Fibroblast of villous mesenchyme (primary cell): ENCODE measurements at places on chromosomes 5 and 9. TPM values are rescaled to one million over a fixed set of nuclear protein-coding genes. Genes with fewer than 3 reads are reported as not detected.

The ADRA1B gene
- under 0.01 and 0.43 TPM in 2 replicates for total RNA-seq

The SLC6A18 gene
- total RNA-seq, result not detected in 2 replicates

The FAM151B gene
- 8.6 and 8.7 TPM in 2 replicates for total RNA-seq

The LHX3 gene
- not detected in 2 replicates for total RNA-seq

The FRMD3 gene
- 0.64 and 0.86 TPM in 2 replicates for total RNA-seq

The PCDHGB3 gene
- total RNA-seq, result 3.9 and 5.2 TPM in 2 replicates

GRCh38 chr9:77977210-77977611, 54.4 kb downstream of the GNAQ start:
- DNase-seq, result peak; percentile 74

DNA sequence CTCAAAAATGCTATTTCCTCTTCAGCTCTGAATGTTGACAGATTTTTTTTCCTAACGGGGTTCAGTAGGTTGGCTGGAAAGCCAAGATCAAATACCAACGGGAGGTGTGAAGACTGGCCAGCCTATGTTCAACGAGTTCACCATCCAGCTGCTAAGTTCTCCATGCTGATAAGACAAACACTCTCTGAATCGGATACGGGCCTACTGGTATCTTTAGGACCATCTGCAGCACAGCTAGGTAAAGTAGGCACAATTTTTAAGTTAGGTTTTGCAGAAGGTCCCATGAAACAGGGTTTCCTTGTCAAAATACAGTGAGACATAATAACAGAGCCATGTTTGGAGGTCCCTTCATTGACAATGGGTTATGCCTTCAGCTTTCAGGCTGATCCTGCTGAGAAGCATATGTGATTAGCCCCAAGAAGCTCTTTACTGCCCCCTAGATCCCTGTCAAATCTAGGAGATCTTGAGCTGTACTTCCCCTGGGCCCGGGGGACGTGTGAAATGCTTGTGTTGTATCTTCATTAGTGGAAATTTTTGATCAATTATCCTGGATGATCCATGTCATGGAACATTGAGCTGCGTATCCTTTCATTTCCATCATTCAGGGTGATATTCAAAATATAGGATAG, 60.6 kb downstream of the PGM5 start:
- peak; percentile 8 for DNase-seq

GRCh38 chr5:98992552-98992951, 63.7 kb upstream of the CHD1 start:
- no peak for DNase-seq

DNA sequence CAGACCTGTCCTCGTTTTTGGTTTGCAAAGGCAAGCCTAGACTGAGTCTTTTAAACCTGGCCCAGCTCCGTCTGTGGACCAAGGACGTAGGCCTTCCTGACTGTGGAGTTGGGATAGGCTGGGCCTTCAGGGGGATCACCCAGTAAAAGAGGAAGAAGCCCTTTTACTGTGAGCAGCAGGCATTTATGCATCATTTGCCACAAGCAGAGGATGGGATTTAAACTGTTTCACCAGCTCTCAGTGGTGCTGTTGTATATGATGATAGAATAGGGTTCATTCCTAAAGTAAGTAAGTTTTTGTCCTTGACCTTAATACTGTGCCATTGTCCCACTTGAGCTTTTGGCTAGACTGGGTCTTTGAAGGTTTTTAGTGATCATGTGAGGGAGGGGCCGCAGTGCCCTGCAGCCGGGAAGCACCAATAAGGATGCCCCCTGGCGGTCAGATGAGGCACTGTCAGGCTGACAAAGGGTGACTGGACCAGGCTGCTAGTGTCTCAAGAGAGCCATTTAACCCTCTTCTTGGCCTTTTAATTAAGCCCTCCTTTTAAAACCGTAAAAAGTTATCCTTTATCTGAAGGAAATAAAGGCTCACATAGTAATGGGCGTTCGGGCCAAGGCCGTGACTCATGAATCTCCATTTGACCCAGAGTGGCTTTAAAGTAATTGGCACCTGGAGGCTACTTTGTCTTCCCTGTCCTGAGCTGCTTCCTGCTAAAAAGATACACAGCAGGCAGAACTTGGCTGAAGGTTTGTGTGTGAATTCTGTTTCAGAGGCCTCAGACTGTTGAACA, 74.0 kb downstream of the UBAP1 start:
- peak; percentile 57 for DNase-seq

DNA sequence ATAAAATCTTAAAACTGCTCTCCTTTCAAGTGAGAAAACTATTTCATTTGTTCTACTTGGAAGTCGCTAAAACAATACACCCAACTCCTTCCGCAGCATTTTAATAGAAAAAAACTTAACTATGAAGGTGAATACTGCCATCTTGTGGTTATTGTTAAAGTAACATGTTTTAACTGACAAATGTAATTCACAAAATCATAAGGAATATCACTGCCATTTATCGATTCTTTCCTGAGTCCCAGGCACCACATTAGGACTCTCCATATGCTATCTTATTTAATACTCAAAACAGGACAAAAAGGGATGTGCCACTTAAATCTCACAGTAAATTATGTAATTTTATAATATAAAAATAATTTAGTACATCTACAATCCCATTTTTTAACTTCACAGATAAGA, 130.5 kb upstream of the ITGA1 start:
- DNase-seq, result peak; percentile 61

- peak; percentile 95 for DNase-seq
These were observed 845 bp upstream of the NR4A3 start for GRCh38 chr9:99820685-99821395.

DNA sequence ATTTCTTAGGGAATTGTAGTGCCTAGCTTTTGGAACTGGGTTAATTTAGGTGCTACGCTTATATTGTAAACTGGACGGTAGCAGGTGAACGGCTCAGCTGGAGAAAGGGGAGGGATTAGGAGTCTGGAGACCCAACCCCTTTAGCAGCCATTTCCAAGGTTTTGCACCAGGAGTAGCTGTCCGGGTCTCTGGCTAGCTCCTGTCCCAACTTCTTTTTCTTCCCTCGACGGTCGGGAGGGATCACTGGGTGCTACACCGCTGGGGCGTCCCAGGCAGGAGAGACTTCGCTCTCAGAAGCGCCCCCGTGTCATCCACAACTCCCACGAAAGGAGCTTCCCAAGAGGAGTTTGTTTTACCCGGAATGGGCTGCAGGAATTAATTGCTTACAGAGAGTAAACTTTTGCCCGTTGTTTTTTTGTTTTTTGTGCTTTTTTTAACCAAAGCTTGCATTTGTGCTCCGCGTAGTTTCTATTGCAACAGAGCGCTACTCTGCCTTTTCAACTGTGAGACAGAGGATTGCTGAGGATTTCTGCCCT, 1640.9 kb upstream of the C9orf72 start:
- peak; percentile 57 for DNase-seq

- DNase-seq, result peak; percentile 47
These were observed 668 bp downstream of the ETF1 start for GRCh38 chr5:138542180-138542955.

- no peak for DNase-seq
These were observed 12.4 kb upstream of the SHC3 start for GRCh38 chr9:89191004-89191403.

- DNase-seq, result no peak
These were observed 95.8 kb upstream of the ADAMTS16 start for GRCh38 chr5:5044247-5044840.

DNA sequence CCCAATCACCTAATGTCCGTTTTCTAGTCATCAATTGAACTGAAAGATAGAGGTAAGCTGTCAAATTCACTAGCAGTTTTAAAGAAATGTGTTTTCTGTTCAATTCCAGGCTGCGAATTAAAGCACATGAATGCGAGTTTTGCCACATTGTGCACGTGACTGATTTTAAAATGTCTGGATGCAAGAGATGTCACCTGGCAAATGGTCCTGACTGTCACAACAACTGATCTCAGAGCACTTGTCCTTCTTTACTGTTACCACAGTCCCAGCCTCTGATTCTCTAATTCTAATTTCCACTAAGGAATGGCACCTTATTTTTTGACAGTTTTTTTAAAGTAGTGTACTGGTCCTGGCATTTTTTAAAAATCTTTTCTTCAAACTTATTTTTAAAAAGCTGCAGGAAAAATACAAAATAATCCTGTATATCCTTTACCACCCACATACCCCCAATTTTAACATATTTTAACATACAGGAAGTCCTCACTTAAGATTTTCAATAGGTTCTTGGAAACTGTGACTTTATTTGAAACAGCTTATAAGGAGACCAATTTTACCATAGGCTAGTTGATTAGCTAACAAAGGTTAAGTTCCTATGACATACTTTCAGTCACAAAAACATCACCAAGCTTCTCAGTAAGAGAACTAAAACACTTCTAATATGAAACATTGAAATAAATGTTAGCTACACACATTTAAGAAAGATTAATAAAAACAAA, 1364.3 kb downstream of the EFNA5 start:
- no peak for DNase-seq

DNA sequence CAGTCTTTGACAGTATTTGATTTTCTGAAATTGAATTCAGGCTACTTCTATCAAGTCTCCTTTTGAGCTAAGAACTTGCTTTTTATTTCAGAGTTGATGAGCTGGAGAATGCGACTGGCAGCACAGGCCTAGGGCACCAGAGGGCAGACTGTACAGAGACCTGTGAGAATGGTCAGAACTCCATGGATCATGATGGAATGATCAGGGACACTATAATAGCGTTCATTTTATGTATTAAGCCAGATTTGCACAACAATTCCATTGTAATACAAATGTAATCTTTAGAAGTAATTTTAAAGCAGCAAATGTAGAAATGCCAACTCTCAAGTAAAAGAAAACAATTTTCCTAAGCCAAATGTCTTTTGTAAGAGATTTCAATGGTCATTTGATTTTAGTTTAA, 902.4 kb downstream of the NR2F1-AS1 start:
- peak; percentile 4 for DNase-seq

- DNase-seq, result no peak
These were observed 53.8 kb upstream of the RXRA start for GRCh38 chr9:134272302-134273023.

DNA sequence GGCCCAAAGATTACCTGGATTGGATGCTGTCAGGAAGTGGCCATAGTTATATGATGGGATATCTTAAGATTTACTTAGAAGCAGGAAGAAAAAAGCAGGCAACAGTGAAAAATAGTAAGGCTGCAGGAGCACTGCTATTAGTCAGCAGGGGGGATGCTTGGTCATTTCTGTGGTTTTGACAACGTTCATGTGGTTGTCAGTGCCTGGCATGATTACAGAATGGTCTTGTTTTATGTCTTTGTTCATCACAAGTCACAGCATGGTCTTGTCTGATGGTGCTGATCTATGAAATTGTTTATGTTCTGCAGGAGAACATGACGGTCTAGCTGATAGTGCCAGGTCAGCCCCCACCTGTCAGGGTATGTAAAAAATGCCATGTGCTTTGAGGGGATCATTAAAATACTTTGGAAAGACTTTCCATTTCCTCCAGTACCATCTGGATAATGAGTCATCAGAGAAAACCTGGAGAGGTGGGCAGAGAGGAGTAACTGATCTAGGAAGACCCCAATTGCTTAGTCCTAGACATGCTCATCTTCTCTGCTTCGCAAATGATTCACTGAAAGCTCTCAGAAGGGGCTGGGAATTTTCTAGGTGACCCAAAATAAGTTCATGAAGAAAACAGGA, 48.5 kb downstream of the PLGRKT start:
- peak; percentile 82 for DNase-seq

GRCh38 chr9:97046228-97046627, 7.3 kb upstream of the CTSV start:
- DNase-seq, result no peak
